GM12865 (cell line): ENCODE measurements at places on chromosomes 12 and 14.

- DNase-seq: no peak
These were observed 161.2 kb downstream of the FOXN3 start for GRCh38 chr14:89255852-89256251.

- no peak for DNase-seq
These were observed 22.8 kb upstream of the GOLGA3 start for GRCh38 chr12:132851465-132851864.

- no peak for DNase-seq
These were observed 465.1 kb downstream of the FUT8 start for GRCh38 chr14:65877624-65878023.

GRCh38 chr14:69424149-69424923 is 25.8 kb downstream of the SLC39A9 start:
- no peak for DNase-seq

- DNase-seq: no peak
These were observed 174.0 kb downstream of the EGLN3 start for GRCh38 chr14:33776871-33777270.

DNA sequence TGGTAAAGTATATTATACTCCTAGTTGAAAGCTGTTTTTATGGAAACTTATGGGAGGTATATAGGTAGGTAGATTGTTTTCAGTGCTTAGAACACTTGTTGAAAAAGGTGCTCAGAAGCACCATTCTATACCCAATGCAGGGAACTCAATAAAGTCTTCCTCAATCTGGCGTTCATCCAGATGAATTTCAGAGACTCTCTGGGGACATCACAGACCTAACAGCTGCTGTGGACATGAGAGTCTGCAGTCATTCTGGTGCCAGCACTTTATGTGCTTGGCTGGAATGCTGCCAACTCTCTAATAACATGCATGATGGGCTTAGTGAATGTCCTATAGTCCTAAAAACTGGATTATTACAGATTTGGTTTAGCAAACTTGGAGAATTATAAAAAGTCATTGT is 115.9 kb downstream of the NTN4 start:
- DNase-seq: no peak

DNA sequence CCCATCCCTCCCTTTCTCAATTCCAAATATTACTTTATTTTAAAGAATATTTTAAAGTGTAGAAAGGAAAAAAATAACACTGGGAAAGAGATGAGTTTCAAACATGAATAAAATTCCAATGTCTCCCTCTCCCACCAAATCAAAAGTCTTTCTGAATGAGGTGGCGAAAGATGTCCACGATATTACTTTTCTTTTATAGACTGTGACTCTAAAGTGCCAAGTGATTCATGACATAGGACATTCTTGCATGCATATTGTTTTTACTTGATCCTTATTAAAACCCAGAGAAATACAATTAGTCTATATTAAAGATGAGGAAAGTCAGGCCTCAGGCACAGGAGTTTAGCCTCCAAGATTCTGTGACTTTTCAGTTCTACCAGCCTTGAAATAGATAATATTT is 16.0 kb upstream of the LUM start:
- no peak for DNase-seq

GRCh38 chr12:78239544-78239943 is 408.9 kb downstream of the NAV3 start:
- no peak for DNase-seq

DNA sequence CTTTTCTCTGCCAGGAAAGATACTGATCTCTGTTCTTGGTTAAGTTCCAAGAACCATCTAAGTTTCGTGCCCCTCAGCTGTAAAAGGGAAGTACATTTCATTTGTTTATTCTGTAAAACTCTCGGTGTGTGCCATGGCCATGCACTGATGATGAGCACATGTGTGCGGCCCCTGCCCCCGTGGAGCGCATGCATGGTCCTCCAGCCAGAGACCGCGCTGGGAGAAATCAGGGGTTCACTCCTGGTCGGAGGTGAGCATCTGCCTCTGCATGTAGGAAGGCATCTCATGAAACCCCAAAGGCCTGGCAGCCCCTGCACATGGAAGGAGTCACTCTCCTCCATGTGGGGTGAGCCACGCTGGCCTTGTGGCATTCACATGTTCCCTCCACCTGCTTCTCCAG is 102.5 kb upstream of the RTL1 start:
- no peak for DNase-seq

- no peak for DNase-seq
These were observed 271.4 kb downstream of the RPS29 start for GRCh38 chr14:49314737-49315136.
